Osteoblast (primary cell): ENCODE measurements at places on chromosomes 1 and 21. TPM values are rescaled to one million over a fixed set of nuclear protein-coding genes. Genes with fewer than 3 reads are reported as not detected.

Gene FNDC5
- 0.36 TPM in 1 of 2 replicates, not detected in the other for total RNA-seq

Gene ZMYM4
- 49.9 and 50.4 TPM in 2 replicates for total RNA-seq

Gene RORC
- not detected in 2 replicates for total RNA-seq

Gene TACSTD2
- under 0.01 and 0.29 TPM in 2 replicates for total RNA-seq

Gene LRRIQ3
- 0.59 and 0.72 TPM in 2 replicates for total RNA-seq

Gene UBASH3A
- not detected in 2 replicates for total RNA-seq

Gene CADM3
- total RNA-seq: under 0.01 TPM in 1 of 2 replicates, not detected in the other

Gene FAM177B
- total RNA-seq: not detected in 2 replicates

Gene KIF21B
- under 0.01 TPM in 2 replicates for total RNA-seq

Gene PDC
- total RNA-seq: not detected in 2 replicates

Gene LMX1A
- total RNA-seq: not detected in 2 replicates

Gene ADORA3
- not detected in 2 replicates for total RNA-seq
